ELF-1 (cell line): ENCODE measurements at places on chromosomes 4 and X.

- DNase-seq = no peak
These were observed 7.3 kb downstream of the SPARCL1 start for GRCh38 chr4:87521757-87522374.

DNA sequence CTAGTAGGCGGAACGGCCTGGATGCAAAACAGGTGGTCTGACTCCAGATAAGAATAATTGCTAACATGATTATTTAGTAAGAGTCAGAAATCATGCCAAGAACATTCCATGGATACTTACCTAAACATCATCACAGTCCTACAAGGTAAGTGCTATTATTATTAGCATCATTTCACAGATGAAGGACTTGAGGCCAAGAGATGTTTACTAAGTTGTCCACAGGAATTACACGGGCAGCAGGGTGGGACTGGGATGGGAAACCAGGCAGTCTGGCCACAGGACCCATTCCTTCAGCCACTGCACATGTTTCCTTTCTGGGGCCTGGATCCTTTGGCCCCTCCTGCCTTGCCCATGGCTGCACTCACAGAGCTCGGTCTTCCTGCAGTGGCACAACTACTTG, 48.3 kb downstream of the ANAPC4 start:
- DNase-seq = no peak

GRCh38 chr4:78688366-78688765, 87.8 kb upstream of the BMP2K start:
- no peak for DNase-seq

- DNase-seq = peak; percentile 18
These were observed 1.4 kb upstream of the CORIN start for GRCh38 chr4:47839259-47839658.
